ENCODE measurements at places on chromosomes 1 and 21.

GRCh38 chr1:109892561-109893368 is 17.9 kb upstream of the CSF1 start:
- no peak for DNase-seq

DNA sequence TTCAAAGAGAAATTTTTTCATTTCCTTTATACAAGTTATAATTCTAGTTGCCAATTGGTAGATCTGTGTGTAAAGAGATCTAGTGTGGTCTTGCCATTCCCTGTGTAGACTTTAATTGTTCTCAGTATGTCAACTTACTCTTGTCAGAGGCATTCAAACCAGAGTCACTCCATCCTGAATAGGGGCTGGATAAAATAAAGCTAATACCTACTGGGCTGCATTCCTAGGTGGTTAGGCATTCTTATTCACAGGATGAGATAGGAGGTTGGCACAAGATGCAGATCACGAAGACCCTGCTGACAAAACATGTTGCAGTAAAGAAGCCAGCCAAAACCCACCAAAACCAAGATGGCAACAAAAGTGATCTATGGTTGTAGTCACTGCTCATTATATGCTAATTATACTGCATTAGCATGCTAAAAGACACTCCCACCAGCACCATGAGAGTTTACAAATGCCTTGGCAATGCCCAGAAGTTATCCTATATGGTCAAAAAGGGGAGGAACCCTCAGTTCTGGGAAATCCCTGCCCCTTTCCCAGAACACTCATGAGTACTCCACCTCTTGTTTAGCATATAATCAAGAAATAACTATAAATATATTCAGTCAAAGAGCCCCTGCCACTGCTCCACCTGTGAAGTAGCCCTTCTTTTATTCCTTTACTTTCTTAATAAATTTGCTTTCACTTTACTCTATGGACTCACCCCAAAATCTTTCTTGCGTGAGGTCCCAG is 74.0 kb upstream of the ADAMTS5 start:
- DNase-seq = no peak

- no peak for DNase-seq
Measured at GRCh38 chr1:17274186-17275170, 25.6 kb downstream of the PADI3 start.

DNA sequence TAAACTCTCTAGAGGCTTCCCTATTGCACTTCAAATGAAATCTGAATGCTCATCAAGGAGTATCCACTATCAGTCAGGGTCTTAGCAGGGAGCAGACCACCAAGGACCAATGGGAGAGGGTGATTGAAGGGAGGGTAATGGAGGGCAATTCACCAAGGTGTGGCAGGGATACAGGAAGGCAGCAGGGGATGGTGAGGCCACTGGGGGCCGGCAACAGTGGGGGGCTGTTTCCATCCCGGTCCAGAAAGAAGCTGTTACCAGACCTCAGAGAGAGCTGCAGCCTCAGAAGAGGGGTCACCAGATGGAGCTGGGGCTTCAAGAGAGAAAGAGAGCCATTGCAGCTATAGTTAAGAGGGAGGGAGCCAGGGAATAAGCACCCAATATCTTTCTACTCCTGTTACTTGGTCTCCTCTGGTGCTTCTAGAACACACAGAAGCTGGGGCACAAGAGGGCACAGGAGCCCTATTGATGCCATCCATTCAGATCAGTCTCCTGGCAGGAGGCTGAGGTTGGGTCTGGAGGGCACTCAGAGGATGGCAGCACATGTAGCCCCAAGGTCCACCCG is 417.6 kb downstream of the PTPRU start:
- no peak for DNase-seq

GRCh38 chr1:13808729-13809131 is 108.7 kb downstream of the PRDM2 start:
- DNase-seq = no peak

- no peak for DNase-seq
Measured at GRCh38 chr1:182193908-182194550, 132.5 kb upstream of the ZNF648 start.

- no peak for DNase-seq
Measured at GRCh38 chr1:198637157-198637556, 1.7 kb upstream of the PTPRC start.

DNA sequence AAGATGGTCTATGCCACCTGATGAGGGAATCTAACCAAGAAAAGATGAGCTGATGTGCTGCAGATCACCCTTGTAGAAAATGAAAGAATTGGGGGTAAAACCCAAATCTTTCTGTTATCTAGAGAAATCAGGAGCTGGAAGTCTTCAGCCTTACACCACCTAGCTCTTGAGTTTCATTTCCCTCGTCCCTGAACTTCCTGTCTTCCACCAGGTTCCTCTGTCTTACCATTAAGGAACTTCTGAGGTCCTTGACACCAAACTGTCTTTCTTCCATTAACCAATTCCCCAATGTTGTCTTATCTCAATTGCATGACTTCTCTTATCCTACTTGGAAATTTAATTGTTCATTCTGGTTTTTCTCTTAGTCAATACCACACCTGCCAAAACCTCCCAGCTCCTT is 31.5 kb downstream of the LPAR3 start:
- no peak for DNase-seq

GRCh38 chr1:97451944-97452343 is 468.9 kb downstream of the DPYD start:
- no peak for DNase-seq

Measured in activated CD8-positive, alpha-beta memory T cell treated with anti-CD3 and anti-CD28 coated beads for 4 hours (primary cell).